ENCODE measurements at places on chromosomes 11 and 22.

DNA sequence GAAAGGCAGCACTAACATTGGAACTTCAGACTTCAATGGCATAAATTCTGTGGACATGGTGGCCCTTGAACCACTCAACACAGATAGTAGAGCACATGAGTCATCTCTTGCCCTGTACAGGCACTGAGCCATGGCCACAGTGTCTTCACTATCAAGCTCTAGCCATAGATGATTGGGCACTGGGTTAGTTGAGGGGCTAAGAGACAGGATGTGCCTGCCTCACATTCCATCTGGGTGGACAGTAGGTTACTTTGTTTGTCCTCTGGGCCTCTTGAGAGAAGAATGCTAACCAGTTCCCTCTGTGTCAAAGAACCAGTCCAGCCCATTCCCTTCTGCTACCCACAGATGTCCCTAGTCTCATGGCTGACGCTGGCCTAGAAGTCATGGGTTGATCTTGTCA lies 39.8 kb downstream of the OR6Q1 start:
- no peaks in the 10 kb centered on the region for H3K36me3 ChIP-seq
- no peak overlapping the region for H3K4me3 ChIP-seq
- no peaks in the 10 kb centered on the region for H3K4me1 ChIP-seq

DNA sequence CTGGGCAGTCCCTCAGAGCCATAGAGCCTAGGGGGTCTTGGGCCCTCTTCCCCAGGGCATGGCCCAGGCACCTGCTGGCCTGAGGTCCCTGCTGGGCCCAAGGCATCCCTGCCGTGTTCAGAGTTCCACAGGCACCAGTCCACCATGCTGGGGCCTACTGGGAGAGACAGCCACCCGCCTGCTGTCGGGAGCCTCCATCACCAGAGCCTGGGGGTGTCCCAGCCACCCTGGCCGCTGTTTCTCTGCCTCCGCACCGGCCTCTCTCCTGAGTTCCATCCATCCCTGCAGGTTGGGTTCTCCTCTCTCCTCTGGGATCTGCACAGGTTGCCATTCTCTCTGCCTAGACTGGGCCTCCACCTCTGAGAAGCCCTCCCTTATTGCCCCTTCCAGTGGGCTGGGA lies 68.6 kb downstream of the KCNQ1 start:
- DNase-seq = no peak
- no peaks in the 10 kb centered on the region for H3K27me3 ChIP-seq
- H3K27ac ChIP-seq = no peak overlapping the region
- no peaks in the 10 kb centered on the region for H3K36me3 ChIP-seq
- H3K4me3 ChIP-seq = no peak overlapping the region
- no peaks in the 10 kb centered on the region for H3K4me1 ChIP-seq

DNA sequence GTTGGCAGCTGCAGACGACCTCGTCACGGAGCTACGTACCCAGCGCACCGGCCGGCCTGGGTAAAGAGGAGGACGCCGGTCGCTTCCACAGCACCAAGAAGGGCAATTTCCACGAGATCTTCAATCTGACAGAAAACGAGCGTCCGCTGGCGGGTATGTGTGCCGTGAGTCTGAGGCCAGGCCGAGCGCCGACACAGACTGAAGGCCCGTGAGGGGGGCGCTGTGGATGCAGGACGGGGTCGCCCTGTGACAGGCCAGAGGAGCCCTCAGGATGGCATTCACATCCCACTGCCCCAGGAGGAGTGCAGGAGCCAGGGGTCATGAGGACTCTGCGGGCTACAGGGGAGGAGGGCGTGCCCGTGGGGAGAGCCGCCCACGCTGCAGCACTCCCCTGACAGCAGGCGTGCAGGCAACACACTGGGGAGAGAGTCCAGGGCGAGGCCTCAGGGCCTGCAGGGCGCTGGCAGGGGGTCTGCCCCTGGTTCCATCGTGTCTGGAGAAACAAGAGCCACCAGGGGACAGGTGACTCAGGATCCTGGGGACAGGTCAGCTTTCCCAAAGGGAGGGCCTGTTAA lies 53.6 kb downstream of the GRAMD4 start:
- no peak overlapping the region for H3K4me3 ChIP-seq
- H3K36me3 ChIP-seq = no peaks in the 10 kb centered on the region
- DNase-seq = no peak
- H3K27ac ChIP-seq = no peak overlapping the region
- no peaks in the 10 kb centered on the region for H3K4me1 ChIP-seq
- H3K27me3 ChIP-seq = no peaks in the 10 kb centered on the region

DNA sequence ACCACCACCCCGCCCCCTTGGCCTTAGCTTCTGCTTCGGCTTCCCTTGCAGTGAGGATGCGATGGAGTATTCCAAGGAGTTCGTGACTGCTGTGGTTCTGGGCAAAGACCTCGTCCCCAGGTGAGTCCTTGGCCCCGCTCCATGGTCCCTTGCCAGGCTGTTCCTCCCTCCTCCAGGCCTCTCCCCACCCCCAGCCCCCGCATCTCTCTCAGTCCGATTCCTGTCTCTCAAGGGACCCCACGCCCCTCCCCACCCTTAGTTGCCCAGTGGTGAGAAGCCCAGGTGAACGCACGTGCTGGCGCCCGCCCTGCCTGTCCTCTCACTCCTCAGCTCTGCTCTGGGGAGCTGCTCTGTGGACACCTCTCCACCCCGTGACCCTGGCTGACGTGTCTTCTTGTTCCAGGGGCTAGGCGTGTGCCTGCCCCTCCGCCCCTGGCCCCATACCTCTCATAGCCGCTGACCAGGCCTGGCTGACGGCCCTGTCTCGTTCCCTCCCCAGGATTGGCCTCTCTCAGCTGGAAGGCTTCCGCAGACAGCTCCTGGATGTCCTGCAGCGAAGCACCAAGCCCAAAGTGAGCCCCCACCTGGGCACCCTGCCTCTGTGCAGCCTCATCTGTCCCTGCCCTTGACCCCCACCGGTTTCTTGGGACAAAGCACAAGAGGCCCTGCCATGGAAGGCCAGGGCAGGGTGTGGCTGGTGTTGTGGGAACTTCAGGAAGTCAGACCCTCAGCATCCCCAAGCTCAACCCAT lies 14.6 kb upstream of the MYRF start:
- no peak for DNase-seq
- H3K36me3 ChIP-seq = no peaks in the 10 kb centered on the region
- no peaks in the 10 kb centered on the region for H3K27me3 ChIP-seq

- DNase-seq = no peak
- no peaks in the 10 kb centered on the region for H3K27me3 ChIP-seq
- H3K27ac ChIP-seq = no peak overlapping the region
- H3K4me1 ChIP-seq = no peaks in the 10 kb centered on the region
- H3K4me3 ChIP-seq = no peak overlapping the region
- no peaks in the 10 kb centered on the region for H3K36me3 ChIP-seq
These were observed 1064.9 kb upstream of the TENM4 start for GRCh38 chr11:80505771-80506170.

All from prostate gland (tissue), 2 donors.